ENCODE measurements at places on chromosomes 12 and 14.

DNA sequence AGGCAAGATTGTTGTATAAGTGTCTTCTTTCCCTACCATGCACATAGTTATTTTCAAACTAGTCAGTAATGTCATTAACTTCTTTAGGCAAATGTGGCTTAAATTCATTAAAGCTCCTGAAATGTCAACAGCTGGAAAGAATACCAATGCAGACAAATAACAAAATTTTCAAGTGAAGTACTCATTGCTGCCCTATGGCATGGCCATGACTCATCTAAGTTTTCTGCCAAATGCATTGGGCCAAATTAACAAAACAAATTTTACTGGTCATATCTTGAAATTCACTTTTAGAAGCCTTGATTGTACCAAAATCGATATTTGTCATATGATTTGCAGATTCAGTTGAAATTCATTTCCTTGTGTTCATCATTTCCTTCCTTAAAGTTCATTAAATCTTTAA is 915.9 kb downstream of the SLC6A15 start:
- DNase-seq: no peak

DNA sequence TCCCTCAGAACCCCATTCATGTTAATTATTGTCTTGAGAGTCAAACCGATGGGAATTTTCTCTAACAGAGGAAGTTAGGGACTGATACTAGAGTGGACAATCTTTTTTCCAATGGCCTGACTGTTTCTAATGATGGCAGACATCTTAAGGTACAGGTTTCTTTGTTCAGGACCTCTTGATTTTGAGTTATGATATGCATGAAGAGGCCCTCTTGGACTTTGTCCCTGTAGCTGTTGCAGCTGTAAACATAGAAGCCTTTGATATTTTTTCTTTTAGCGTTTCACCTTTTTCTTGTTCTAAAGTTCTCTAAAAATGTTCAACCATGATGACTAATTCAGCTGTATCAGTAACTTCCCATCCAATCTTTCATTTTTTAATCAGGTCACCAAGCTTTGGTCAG is 53.0 kb downstream of the LGR5 start:
- no peak for DNase-seq

- DNase-seq: no peak
Measured at GRCh38 chr14:22839159-22839779, 2.9 kb downstream of the MMP14 start.

DNA sequence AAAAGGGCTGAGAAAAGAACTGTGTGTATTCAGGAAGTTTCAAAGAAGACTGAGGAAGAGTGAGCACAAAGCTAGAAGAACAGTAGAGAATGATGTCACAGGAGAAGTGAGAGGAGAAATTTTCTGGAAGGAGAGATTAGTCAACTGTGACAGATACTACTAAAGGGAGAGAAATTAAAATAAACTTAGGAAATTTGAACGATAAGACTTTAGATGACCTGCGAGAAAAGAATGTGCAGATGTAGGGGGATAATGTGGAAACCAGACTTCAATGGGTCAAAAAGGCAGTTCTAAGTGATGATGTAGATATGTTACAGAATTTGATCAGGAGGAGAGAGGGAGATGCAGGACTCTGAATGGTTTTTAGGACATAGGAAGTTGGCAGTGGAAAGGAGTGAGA is 287.4 kb downstream of the SYT1 start:
- DNase-seq: no peak

DNA sequence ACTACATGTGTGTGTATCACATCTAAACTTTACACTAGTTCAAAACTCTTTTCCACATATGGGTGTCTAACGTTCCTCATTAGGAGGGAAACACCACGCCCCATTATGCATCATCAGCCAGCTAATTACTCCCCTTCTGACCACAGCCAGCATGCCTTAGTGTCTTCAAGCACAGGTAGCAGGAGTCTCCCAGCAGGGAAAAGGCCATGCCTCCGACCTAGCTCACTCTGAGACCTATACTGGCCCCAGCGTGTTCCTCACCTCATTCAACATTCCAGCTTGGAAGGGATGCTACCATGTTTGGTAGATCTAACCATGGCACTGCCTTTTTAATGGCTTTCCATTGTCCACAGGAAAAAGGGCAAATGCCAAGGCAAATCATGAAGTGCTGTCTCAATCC is 66.1 kb upstream of the PRB2 start:
- DNase-seq: no peak

DNA sequence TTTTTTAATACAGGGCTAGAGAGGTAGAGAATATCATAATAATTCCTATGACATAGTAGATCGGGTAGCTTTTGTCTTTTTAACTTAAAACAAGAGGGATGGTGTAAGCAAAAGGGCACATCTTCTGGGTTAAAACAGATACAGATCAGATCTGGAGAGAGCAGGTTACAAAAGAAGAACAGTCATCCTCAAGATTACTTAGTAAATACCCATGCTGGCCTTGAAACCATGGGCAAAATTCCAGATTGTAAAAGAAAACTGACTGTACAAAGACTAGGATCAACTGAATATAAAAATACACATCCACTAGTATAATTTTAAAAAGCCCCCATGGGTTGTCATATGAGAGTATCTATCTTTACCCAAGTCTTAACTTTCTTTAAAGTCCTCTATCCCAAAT is 76.7 kb downstream of the MED13L start:
- no peak for DNase-seq

DNA sequence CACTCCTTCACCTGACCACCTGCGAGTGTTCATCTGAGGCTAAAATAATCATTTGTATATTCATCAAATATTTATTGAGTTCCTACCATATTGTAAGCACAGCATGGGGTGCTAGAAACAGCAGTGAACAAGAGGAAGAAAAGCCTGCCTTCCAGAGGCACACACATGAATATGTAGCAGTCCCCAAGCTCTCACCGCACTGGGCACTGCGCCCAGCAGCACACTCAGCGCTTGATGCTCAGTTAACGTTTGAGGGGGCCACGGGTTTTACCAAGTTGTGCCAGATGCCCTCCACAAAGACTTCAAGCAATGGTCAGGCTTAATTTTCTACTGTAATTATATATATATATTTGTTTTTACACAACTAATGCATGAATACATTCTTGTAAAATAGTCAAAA is 52.0 kb downstream of the HELB start:
- no peak for DNase-seq

DNA sequence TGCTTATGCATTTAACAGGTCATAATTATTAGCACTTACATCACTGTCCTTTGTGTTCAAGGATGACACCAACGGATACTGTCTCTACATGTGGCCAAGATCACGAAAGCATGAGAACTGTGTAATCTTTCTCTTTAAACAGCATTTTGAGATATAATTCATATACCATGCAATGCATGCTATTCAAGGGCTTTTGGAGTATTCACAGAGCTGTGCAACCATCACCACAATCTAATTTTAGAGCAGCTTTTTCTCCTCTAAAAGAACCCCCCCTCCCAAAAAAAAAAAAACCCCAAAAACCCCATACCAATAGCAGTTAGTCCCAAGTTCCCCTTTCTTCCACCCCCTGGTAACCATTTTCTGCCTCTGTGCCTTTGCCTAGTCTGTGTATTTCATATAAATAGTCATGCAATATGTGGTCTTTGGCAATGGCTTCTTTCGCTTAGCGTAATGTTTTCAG is 60.6 kb downstream of the SPRING1 start:
- DNase-seq: no peak

GRCh38 chr12:12327802-12328201 is 22.2 kb downstream of the MANSC1 start:
- no peak for DNase-seq

DNA sequence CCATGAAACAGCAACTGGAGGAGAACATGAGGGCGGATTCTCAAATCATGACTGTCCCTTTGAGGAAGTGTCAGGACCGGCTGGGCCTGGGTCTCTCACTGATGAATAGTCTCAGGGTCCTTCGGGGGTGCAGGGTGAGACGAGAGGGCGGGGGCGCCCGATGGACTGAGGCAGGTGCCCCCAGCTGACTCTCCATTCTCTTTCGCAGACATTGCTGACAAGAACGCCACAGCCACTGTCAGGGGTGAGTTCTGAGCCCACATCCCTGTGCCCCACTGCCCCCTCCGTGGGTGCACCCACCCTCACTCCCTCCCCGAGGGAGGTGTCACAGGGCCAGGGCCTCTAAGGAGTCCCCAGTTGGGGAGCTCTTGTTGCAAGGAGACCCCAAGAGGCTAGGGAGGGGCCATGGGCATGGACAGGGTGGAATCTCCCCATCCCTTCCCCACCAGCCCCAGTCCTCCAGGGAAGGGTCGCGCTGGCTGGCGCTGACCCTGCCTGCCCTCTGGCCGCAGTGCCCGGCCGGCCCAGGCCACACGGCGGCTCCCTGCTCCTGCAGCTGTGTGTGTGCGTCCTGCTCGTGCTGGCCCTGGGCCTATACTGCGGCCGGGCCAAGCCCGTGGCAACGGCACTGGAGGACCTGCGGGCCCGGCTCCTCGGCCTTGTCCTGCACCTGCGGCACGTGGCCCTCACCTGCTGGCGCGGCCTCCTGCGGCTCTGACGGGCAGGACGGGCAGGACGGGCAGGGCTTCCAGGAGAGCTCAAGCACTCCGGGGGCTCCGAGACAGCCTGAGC is 8.7 kb downstream of the C14orf180 start:
- no peak for DNase-seq

DNA sequence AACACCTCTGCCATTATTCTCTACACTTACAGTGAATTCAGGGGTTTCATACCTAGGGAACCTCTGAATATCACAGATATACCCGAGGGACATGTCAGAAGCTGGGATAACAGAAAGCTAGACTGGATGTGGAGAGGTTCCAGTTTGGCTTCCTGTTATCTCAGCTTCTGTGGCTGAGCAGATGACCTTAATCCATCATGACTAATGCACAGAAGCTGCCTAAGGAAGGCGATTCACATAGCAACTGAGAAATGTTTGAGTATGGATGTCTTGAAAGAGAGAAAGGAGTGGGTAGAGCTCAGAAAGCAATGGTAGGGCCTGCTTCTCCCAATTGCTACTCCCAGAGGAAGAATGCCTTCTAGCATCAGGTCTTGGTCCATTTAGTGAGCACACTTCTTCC is 187.6 kb downstream of the RMST start:
- DNase-seq: no peak

DNA sequence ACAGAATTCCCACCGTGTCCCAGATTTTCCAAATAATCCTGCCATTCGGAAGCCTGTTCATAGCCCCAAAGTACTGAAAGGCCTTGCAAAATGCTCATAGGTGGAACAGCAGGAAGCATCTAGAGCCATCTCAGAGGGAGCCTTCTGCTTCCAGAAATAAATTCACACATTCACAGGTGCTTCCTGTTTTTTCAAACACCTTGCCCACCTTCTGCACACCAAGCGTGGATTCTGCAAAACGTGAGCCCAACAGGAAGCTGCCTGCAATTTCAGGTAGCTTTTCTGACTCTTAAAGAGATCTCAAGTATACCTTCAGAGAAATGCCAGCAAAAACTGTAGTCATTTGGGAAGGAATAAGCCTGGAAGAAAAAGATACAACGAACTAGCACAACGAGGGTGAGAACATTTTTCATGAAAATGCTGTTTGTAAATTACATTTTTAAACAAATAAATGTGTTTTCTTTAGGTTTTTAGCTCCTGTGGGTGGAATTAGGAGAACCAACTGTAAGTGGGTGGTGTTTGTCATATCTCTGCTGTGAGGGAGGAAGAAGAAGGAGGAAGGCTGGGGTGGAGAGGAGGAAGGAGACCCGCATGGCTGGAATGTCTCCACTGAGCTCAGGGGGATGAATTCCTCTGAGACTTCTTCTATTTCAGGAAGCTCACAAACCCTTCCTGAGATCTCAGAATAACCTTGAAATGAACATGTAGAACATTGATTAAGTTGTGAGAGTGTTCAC is at the start of gene IFNG-AS1:
TSS of gene IFNG-AS1 (plus strand) at position 264 of the 737 bp plus-strand sequence.
- DNase-seq: no peak

DNA sequence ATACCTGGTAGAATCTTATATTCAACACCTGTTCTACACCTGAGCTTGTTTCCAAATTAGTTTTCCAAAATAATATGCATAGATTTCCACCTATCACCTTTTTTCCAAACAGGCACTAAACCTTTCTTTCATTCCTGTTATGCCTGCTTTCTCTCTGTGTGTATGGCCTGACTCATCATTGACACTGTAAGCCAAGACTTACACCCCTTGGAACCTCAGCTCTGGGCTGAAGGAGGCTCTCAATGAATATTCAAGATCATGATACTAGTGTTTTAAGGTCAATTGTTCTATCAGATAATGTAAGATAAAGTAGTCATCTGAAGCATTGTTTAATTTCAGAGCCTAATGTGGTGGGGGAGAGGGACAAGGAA is 1193.3 kb downstream of the FLRT2 start:
- no peak for DNase-seq

GRCh38 chr14:22573804-22574203 is 15.2 kb downstream of the DAD1 start:
- DNase-seq: no peak

DNA sequence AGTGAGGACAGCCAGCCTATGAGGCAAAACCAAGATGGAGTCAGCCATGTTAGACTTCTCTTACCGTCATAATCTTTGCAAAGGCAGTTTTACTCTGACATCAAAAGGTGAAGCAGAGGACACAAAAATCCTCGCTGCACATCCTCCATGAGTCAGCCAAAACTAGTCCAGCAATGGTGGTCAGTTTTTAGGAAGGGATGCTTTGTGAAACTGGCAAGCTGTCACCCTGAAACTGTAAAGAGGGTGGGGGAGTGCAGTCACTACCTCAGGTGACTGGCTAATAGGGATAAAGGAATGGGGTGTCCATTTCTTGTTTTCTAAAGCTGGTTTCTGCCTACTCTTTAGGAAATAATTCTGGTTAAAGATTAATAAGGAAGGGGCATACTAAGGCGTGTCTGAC is 5.4 kb upstream of the CIPC start:
- no peak for DNase-seq

GRCh38 chr14:65492266-65492665 is 79.7 kb downstream of the FUT8 start:
- DNase-seq: no peak

GRCh38 chr12:65123435-65124063 is 2.4 kb upstream of the WIF1 start:
- DNase-seq: no peak

DNA sequence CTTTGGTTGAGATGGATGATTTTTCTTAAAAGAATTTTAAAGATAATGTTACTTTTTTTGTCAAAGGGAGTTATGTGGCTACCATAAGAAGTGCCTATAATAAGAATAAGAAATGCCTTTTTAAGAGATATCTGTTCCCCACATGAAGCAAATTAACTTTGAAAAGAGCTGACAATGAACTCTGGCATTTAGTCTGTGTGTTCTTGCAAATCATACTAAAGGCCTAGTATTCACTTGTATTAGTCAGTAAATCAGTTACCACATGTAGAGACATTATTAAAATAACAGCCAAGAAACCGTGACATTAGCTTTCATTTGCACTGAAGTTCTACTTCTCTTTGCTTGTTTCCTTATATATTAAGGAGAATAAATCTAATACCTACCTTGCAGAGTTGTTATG is 296.3 kb downstream of the CCDC91 start:
- DNase-seq: no peak

GRCh38 chr12:100858656-100859055 is 64.1 kb downstream of the ANO4 start:
- no peak for DNase-seq

- no peak for DNase-seq
Measured at GRCh38 chr12:71896205-71896882, 42.3 kb upstream of the TPH2 start.
